AG09309 (cell line): ENCODE measurements at places on chromosomes 7 and 10.

DNA sequence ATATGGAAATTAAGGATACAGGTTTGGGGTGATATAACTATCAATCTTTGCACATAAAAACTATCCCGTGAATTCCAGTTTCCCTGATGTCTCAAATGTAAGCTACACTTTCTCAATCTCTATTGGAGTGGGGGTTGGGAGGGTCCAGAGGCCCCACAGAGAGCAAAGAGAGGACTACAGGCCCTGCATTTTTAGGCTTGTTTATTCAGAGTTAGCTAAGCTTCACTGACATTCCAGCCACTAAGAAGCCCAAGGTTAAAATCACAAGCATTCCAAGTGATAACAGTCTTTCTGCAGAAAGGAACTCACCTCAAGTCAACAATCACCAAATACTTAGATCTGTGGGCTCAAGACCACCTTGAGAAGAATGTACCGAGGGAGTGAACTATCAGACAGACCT is 31.6 kb upstream of the LAMB1 start:
- DNase-seq, result no peak

DNA sequence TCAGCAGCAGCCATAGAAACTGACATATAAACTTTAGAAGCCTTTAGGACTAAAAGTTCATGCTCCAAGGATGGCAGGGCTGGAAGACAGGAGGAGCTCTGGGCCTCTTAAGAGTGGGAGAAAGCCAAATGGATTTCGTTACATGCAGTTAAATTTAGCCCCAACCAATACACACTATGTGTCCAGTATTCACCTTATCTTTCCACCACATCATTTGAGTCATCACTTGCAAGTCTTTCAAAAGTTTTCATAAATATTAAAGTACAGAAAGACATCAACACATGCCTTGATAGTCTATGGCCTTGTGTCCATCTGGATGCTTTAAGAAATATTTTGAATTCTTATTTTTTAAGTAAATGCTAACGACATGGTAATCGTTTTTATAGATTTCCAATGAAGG is 392.4 kb upstream of the LRRN3 start:
- no peak for DNase-seq

DNA sequence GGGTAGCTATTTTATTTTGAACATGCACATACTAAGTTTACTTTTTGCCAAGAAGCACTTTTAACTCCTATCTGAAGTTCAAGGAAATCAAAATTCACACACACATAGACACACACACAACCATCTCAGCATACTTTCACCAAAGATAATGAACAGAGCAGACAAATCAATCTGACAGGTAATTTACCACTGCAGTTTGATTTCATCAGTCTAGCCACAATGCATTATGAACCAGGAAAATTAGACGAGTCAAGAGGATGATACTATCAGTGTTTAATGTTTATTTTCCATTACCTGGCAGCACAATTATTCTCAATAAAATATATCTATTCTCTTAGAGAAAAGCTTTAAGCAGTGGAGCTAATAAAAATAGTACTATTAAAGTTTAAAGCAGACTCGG is 147.9 kb downstream of the ARHGAP12 start:
- no peak for DNase-seq

- DNase-seq, result no peak
These were observed 56.7 kb downstream of the PCLO start for GRCh38 chr7:83105948-83106347.

DNA sequence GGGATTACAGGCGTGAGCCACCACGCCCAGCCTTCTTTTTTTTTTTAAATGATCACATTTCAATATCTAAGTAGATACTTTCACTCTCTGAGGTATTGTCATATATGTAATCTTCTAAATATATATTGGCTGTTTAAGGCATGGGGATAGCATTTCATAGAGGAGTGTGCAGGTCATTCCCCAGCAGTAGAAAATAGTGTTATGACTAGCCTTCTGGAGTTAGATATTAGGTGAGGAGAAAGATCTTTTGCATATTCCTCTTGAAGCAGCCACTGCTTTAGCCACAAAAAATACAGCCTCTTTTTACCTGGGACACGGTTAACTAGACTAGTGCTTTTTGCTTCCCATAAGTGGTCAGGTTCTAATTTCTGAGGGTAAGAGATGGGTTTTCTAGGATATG is 28.9 kb downstream of the ADD3 start:
- DNase-seq, result no peak

DNA sequence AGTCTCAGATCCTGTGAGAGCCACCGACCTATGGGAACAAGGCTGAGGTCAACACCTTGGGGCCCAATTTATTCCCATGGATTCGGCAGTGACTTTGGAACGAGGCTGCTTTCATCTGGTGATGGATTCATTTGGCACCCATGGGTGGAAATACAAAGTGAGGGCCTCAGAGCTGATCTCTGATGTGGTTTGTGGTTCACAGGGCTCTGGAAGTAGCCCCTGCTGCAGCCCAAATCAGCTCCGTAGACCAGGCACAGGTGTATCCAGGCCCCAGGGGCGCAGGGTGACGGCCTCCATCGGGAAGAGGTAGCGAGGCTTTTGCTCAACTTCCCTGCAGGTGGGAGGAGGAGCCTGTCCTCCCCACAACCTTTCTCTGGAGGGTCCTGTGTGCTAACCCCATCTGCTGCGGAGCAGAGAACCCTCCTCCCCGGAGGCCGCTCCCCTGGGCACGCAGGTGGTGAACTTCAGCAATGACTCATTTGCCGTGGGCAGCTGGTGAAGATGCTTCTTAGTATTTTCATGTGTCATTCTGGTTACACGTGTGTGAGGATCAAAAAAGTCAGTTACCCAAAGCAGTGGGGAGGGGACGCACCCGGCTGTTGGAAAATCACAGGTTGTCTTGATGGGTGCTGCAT is 7.5 kb upstream of the JAKMIP3 start:
- no peak for DNase-seq

DNA sequence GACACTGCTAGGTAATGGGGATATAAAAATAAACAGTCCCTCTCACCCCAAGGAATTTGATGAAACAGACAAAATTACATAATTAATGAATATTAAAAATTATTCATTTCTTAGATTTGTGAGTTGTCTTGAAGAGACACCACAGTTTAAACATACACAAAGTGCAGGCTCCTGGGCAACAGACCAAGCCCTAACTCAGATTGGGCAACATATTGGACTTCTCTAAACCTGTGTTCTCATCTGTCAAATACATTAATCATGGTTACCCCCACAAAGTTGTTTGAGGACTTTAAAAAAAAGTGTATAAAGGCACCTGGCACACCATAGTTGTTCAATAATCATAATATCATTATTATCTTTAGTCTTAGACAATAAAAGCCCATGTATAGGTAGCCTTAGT is 62.5 kb upstream of the CAPZA2 start:
- DNase-seq, result no peak

- DNase-seq, result no peak
These were observed 32.9 kb upstream of the BTRC start for GRCh38 chr10:101321073-101321472.
